Activated naive CD4-positive, alpha-beta T cell treated with anti-CD3 and anti-CD28 coated beads, Interleukin-2, amount 50 U/mL, for 72 hours (primary cell): ENCODE measurements at places on chromosomes 4 and X. TPM values are rescaled to one million over a fixed set of nuclear protein-coding genes. Genes with fewer than 3 reads are reported as not detected.

ACSL1 gene
- total RNA-seq: 27.1 TPM

DNA sequence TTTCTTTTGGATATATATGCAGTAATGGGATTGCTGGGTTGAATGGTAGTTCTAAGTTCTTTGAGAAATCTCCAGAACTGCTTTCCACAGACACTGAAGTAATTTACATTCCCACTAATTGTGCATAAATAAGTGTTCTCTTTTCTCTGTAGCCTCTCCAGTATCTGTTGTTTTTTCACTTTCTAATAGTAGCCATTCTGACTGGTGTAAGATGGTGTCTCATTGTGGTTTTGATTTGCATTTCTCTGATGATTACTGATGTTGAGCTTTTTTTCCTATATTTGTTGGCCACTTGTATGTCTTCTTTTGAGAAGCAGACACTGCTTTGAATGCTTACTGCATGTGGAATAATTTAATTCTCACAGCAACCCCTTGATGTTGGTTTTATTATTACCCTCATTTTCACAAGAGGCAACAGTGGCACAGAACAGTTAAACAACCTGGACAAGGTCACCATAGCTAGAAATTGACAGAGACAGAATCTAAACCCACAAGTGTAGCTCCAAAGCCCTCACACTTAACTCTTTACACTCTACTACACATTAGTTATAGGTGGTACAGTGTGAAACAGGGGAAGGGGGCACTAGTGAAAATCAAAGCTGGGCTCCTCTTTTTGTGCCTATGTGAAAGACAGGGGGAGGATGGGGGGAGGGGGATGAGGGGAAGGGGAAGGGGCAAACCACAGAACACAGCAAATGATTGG is 96.1 kb downstream of the REELD1 start:
- no peak for DNase-seq

DNA sequence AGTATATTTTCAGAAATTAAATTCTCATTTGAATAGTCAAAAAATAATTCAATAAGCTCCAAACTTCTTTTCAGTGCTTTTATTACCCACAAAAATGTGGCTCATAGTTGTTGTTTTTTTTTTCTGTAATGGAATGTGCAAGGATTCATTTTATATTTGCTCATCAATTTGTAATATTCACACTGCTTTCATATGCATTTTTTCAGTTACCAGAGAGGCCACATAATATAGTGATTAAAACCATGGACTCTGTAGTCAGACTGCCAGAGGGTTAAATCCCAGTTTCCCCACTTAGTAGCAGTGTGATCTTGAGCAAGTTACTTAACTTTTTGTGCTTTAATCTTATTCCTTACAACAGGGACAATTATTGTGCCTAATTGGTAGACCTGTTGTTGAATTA is 64.5 kb downstream of the FAM9B start:
- DNase-seq: no peak

- no peak for DNase-seq
Measured at GRCh38 chr4:40976343-40976742, 226.6 kb downstream of the NSUN7 start.
